Mesothelial cell of epicardium (in vitro differentiated cells): ENCODE measurements at places on chromosomes 2 and 18.

DNA sequence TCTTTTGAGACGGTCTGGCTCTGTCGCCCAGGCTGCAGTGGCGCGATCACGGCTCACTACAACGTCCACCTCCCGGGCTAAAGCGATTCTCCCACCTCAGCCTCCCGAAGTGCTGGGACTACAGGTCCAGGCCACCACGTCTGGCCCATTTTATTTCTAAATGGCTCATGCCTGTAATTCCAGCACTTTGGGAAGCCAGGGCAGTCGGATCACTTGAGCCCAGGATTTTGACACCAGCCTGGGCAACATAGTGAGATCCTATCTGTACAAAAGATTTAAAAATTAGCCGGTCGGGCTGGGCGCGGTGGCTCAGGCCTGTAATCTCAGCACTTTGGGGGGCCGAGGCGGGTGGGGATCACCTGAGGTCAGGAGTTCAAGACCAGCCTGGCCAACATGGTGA is 26.4 kb upstream of the EFHD1 start:
- DNase-seq, result no peak

DNA sequence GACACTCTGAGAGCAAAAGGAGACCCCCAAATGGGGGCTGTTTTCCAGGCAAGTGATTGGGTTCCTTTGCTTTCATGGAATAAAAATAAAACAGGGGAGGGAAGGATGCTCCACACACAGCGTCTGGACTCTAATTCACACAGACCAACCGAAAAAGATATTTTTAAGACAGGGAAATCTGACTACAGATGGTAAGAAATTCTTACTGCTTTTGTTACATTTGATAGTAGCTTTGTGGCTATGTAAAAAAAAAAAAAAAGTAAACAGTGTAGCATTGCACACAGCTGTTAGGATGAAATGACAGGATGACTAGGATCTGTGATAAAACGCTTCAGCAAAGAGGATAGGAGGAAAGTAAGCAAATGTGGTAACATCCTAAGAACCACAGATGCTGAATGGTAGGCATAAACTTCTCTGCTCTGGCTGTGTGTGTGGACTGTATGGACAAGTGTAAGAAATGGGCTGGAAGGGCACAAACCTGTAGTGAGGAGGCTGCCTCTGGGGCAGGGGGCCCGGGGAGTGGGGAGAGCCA is 207.6 kb downstream of the ANAPC1 start:
- no peak for DNase-seq

- DNase-seq, result no peak
These were observed 83.2 kb upstream of the DTNB start for GRCh38 chr2:25756536-25756935.

DNA sequence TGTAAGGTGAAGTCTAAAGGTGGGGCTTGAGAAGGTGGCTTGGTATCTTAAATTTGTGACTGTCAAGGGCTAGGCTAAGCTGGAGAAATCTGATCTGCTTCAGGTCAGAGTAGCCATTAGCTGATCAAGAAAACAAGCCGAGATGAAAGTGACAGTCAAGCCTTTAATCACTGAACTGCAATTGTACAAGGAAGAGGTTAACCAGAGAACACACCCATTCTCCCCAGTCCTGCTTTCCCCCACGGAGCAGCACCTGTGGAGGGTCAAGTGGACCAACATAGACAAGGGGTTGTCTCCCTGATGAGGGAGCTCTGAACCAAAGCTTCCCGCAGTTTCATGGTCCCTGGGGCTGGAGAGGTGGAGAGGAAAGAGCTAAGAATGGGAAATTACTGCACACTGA is 901.2 kb downstream of the DCC start:
- DNase-seq, result no peak

- no peak for DNase-seq
These were observed 65.1 kb downstream of the GAREM1 start for GRCh38 chr18:32405588-32405987.

DNA sequence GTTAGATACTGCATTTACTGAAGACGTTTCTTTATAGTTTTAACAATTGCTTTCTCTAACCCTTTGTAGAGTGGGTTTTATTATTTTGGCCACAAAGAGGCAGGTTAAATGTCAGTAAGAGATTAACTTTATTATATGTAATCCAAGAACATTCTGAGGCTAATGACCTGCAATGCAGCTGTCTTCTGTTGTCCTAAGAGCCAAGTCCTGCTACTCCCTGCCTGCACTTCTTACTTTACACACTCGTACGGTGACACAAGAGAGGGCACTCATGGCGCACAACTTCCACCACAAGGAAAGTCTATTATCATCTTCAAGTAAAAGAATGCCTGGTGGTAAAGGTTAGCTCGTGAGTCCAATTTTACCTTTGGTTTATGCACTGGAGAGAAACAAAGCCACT is 471.0 kb upstream of the HNMT start:
- no peak for DNase-seq

GRCh38 chr2:42217914-42218313 is 48.8 kb downstream of the EML4 start:
- no peak for DNase-seq

DNA sequence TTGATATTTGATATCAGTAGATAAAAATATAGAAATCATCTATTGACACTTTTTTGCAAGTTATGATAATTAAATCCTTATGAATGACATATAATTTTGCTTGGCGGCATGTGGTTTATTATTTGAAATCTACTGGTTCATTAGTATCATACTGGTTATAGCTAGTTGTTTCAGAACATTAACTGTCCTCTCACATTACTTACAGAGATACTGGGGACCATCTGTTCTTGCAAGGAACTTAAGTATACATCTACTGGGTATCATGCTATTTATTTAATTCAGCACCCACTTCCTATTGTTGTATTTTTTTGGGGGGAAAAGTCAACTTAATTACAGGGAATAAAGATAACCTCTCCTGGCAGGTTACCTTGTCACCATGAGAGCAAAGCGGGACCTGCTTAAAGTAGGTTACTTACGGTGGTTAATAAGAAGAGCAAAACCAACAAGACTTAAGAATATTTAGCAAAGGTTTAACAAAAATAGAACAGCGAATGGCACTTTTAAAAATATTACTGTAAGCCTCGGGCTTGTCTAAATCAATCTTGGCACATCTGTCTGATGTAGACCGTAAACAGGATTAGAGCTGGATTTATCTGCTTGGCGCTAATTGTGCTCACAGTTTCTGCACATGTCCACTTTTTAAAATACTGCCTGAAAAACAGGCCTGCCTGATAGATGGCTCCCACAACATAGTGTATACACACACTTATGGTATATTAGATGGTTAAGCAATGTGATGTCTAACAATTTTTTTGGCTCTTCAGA is 41.8 kb downstream of the CERKL start:
- DNase-seq, result no peak

GRCh38 chr2:38959938-38960608 is 70.4 kb downstream of the ARHGEF33 start:
- DNase-seq, result no peak

DNA sequence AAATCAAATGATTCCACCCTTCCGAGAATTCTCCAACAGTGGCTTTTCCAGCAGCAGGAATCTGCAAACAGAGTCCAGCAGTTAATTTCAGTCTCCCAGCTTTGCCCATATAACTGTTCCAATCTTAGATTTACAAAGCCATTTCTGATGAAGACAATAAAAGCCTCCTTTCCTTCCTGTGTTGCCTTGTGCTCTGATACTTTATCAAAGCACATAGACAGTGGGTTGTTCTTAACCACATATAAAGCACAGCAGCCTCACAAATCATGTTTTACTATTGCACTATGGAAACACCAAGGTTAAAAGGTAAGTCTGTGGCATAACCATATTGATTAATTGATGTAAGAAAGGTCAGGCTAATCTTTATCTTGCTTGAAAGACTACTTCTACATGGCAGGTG is 89.8 kb upstream of the MMADHC start:
- no peak for DNase-seq

GRCh38 chr2:28681158-28681571 is 70.5 kb upstream of the PPP1CB start:
- DNase-seq, result no peak

GRCh38 chr2:26840937-26841610 is 6.9 kb upstream of the DPYSL5 start:
- no peak for DNase-seq

DNA sequence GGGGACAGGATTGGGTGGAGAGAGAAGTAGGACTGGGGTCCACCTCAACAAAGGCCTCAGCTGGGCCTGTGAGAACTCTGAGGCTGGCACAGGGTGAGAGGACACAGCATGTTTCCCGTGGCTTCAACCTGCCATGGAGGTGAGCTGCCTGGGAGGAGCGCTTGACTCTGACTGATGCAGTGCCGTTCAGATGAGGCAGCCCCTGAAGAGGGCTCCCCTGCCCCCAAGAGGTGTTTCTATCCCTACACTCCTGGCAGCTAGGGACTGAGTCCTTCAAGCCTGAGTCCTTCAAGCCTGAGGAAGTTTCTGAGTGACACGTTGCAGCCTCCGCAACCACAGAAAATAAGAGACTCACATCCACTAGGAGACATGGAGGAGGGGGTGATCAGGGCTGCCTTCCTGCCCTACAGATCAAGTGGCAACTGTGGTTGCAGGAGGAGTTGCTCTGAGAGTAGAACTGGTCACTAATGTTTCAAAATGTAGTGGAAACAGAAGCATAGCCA is 49.6 kb upstream of the TMEM177 start:
- no peak for DNase-seq

GRCh38 chr2:3638456-3638810 is 19.6 kb upstream of the ALLC start:
- no peak for DNase-seq

DNA sequence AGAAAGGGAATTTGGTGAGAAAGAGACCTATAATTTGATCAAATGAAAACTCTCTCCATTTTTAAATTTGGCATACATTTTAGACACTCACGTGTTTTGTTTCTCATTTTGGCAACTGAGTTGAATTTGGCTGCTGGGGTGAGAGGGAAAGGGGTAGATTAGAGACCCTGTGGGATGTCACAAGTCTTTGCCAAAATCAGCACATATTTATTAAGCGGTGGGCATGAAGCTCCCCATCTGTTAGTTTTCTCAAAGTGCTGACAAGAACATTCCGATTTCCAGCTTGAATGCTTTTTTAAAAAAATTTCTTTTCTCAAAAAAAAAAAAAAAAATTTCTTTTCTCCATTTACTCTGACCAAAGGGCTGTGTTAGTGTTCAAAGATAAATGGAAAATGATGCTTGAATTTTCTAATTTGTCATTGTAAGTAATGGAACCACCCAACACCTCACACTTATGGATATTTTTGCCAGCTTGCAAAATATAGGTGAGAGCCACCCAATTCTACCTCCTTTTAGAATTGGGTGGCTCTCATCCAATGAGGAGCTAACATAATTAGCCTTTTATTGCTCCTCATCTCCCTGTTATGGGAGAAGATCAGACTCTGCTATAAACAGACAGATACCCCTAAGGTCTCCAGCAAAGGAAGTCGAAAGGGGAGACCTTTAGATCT is 222.9 kb upstream of the FN1 start:
- no peak for DNase-seq

DNA sequence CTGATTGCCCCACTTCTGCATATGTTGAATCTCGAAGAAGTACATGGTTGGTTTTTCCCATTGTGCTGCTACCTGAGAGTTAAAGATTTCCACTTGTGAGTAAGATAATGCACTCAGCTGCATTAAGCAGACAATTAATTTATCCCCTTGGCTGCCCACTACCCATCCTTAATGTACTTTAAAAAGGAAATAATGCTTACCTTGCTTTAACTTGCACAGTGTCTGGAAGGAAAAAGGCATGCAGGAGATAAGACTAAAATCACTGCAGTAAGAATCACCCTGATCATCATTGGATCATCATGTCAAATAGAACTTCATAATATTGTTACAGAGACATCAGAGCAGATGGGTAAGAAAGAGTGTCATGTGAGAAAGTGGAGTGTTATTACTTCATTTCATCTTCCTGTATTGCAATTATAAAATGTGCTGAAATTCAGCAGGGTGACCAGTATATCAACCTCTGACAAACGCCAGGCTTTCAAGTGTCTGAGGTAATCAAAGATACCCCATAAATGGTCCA is 207.3 kb upstream of the PIK3C3 start:
- no peak for DNase-seq

DNA sequence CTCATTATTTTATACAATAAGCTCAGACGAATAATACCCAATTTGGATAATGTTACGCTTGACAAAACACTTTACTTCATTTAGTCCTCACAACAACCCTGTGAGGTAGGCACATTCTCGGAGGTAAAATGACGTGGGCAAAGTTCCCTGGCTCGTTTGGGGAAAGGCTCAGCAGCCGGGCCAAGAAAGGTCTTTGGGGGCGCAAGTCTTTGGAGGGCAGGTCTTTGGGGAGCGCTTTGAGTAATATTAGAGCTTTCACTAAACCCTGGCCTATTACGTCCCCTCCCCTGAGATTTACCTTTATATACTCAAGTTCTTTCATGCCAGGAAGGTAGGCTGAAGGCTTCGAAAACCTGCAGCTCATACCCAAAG is 427 bp downstream of the RBKS start:
- DNase-seq, result no peak

GRCh38 chr2:231337807-231338759 is 57.4 kb upstream of the B3GNT7 start:
- DNase-seq, result no peak

DNA sequence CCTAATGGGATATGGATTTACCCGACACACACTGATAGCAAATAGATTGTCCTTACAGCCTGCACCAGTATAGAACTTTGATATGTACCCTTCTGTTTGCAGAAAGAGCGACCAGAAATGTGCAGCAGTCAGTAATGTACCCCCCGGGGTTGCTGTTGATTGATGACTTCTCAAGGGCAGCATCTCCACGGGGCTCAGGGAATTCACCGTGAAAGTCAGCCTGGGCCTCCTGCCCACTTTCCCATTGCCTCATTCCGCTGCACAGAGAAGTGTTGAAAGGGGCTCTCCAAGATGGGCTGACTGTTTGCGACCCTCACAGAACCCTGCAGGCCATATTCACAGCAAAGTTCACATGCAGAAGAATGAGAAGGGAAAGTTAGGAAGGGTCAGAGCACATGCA is 241.3 kb downstream of the PRKCE start:
- DNase-seq, result no peak

- no peak for DNase-seq
These were observed 17.7 kb upstream of the CHN1 start for GRCh38 chr2:175022923-175023322.

- DNase-seq, result no peak
These were observed 101.9 kb downstream of the NFATC1 start for GRCh38 chr18:79497638-79498081.

GRCh38 chr2:72159211-72159993 is 11.7 kb upstream of the CYP26B1 start:
- no peak for DNase-seq

- DNase-seq, result no peak
These were observed 7.7 kb downstream of the ZBTB14 start for GRCh38 chr18:5287854-5288253.

GRCh38 chr2:39625193-39625926 is 40.4 kb upstream of the TMEM178A start:
- DNase-seq, result no peak

DNA sequence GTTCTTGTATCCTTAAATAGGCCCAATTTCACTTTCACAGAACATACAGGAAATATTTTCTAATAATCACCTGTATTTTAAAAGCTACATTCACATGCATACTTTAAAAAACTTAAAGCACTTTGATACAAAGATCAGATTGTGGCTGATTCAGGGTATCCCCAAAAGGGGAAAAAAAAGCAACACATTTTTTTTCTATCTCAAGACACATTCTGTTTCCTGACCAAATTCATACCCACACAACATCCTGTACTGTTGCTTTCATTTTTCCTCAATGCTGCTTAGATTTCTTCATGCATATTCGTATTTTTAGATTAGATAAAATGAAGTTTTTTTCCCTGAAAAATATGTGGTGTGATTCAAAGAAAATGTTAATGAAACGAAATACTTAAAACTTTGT is 122.5 kb downstream of the TMEFF2 start:
- no peak for DNase-seq
